ENCODE measurements at places on chromosomes 5 and 9.
A peak's percentile ranks its signal among the peaks of the same experiment; 100 is the strongest.

DNA sequence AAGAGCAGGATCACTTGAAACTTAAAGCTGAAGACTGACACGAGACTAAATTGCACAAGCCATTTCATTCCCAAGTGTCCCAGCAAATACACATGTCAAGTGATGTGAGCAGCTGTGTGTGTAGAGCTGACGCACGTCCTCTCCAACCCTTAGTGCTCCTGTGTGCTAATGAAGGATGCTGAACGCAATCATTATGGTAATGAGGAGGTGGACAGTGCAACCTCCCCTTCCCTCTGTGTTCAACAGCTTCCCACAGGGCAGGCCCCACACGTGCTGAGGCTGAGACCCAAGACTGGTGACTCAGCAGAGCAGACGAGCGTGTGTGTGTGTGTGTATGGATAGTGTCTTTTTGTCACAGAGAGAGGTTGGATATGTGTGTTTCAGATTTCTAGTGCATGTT lies 702.1 kb downstream of the SEMA5A start:
- DNase-seq = peak; percentile 96

DNA sequence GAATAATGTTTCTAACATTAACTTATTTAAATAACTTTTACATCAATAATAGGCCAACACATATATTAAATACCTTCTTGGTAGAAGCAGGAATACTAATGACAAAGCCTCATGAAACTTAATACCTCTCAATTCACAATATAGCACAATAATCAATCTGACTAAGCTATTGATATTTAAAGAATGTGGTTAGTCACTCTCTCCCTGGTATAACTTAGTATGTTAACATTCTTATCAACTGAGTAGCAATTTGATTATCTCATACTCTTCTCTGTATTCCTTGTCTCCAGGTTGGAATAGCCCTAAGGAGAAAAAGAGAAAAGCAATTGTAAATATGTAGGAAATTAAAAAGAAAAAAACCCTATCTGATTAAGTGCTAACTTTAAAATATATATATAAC lies 4.9 kb upstream of the PGGT1B start:
- DNase-seq = peak; percentile 32

DNA sequence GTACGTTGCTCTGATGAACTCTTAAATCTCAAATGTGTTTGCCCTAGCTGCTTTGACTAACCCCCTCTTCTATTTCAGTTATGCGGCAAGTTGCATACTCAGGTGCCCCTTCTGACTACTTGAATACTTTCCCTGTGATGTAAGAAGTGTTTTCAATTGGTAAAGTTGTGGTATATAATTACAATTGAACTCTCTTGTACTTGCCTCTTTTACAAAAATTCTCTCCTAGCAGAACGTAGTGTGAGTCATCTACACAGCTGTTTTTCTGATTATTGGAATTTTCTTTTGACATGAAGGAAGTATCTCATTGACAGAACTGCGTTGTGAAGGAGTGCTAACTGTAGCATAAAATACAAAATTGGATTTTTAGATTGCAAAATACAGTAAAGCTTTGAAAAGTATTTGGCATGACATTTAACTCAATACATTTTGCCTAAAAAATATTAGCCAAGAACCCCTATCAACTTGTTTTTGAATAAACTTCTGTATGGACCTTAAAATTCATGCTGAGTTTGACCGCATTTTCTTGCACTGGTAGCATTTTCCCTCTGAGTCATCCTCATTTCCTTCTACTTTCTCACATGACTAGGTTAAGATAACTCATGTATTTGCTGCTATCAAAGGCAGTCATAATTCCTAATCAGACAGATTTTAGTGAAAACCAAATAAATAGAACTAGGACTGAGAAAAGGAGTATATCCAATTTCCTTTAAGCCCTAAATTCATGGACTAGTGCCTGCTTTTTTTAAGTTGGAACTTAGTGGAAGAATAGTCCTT lies 6.3 kb downstream of the CRHBP start:
- peak; percentile 66 for DNase-seq

- no peak for DNase-seq
Measured at GRCh38 chr5:147017191-147017590, 138.6 kb upstream of the PPP2R2B start.

DNA sequence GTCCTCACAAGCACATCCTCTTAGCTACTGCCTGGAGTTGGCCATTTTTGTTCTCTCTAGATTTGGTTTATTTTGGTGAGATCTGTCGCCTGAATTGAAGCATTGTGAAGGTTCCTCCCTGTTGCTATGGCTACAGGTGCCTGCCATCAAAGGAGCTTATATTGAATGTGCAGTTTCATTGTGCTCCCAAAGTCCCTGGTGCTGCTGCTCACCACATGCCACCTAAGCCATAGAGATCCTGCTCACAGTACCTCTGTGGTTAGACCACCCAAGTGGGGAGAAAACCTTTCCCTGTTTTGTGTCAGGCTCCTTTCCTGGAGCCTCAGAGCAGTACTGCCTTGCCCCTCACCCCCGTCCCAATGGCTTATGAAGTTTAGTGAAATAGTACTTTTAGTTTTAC lies 383.4 kb downstream of the TMEM38B start:
- DNase-seq = no peak

DNA sequence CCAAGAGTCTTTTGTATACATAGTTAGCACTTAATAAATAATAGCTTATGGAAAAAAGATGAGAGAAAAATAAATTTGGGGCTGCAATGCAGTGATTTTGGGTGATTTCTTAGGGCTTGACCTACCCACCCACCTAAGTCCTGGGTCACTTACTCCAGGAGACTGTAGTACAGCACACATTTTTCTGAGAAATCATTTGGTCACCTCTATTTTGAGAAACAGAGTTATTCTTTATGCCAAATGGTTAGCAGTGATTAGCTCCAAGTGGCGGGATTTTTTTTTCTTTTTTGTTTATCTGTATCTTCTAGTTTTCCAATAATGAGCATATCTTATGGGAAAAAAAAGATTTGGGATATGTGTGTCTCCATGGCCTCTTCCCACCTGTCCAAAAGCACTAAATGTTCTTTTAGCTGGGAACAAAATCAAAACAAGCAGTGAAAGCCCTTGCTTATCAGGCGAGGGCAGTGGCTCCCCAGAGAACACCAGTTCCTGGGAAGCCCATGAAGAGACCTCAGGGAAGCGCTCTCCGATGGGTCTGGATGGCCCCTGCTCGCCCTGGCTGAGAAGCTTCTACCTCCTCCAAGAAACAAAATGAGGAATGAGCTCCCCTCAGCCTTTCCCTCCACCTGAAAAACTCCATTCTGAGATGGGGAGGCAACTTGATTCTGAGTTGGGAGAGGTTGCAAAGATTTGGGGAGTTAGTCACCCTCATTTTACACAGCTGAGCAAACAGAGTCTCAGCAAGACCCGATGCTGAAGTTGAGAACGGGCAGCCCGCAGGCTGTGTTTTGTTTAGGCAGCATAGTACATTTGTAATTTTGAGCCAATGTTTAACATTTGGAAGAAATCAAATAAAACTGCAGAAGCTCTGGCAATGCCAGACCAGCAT lies 69.9 kb downstream of the CYFIP2 start:
- DNase-seq = peak; percentile 93

DNA sequence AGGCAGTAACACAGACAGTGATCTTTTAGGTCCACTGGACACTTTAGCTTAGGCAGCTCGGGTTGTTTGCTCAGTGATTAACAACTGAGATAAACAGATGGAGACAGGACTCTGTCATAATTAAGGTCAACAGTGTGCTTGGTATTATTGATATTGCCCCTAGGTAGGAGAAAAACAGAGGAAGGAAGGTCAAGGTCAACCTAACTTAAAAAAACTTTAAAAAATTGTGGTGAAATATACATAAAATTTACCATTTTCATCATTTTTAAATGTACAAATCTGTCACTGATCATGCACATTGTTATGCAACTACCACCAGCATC lies 2.1 kb upstream of the HSPA4 start:
- no peak for DNase-seq

DNA sequence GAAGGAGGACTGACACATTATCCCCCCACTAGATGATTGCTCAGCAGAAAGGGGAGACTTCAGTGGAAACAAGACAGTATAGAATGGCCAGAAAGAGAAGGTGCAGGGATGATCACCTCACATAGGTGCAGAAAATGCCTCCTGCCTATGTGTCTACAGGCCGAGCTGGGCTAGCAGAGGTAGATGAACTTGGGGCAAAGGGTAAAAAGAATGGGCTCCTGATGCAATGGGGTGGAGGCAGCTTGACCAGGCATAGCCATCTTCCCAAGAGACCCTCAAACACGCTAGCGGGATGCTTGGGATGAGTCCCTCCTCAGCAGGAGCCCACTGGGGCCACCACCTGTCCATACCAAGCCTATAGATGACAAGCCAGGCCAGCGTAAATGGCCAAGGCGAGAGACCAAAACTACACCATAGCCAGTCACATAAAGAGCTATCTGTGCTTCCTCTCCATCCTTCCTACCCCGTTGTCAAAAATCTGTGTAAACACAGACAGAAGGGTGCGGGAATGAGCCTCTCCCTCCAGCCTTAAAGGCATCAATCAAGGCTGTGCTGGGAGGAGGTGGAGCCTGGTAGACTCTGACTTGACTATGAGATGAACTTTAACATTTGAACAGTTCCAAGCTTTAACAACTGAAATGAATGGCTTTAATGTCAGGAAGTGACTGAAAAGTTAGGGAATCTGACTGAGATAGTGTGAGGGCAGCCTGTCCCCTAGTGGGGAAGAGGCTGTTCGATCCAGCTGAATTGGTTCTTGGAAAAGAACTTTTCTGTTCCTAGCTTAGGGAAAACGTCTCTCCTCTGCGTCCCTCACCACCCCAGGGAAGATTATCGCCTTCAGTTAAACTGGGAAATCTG lies 10.4 kb downstream of the C9orf152 start:
- no peak for DNase-seq

DNA sequence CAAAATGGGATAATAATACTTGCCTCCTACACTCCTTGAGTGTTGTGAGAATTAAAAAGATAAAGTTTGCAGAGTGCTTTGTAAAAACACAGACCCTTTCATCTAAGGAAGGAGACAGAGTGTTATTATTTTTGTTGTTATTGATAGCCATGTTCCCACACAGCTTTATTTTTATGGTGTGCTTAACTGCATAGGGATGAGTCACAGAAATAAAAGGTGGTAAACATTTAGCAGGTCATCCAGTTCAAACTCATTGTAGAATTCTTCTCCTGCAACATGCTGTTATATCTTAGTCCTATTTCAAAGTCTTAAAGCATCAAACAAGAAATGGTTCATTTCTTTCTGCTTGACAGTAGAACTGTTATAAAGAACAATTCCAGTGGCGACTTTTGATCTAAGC lies 367.5 kb upstream of the ACTBL2 start:
- DNase-seq = no peak

DNA sequence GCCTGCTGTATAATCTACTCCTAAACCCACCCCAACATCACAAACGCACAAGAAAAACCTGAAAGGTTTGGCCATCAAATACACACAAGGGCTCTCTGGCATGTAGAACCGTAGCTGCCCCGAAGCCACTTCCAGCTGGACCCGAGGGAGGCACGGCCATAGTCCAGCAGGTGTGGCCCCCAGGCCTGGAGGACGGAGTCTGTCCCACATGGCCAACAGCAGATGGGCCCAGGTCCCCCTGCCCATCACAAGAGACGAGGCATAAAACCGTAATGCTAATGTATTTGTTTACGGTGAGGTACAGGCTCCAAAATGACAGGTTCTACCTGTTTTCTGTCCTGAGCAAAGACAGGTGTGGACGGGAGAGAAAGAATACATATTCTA lies 234.2 kb downstream of the SYK start:
- DNase-seq = no peak

DNA sequence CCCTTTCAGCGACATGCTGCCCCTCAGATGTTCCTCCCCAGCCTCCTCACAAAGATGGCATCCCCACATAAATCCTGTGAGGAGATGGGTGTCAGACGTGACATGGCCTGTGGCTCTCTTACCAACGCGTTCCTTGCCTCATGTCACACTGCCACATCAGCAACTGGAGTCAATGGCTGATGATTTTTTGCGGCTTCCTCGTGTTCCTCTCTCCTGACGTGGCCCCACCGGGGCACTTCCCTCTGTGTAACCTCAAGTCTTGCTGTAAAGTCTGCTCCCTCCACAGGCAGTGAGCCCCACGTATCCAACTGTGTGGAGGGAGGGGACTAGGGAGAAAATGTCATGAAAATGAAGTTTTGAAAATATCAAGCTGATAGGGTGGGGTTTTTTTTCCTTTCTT lies 53.2 kb upstream of the SHISAL2B start:
- no peak for DNase-seq

DNA sequence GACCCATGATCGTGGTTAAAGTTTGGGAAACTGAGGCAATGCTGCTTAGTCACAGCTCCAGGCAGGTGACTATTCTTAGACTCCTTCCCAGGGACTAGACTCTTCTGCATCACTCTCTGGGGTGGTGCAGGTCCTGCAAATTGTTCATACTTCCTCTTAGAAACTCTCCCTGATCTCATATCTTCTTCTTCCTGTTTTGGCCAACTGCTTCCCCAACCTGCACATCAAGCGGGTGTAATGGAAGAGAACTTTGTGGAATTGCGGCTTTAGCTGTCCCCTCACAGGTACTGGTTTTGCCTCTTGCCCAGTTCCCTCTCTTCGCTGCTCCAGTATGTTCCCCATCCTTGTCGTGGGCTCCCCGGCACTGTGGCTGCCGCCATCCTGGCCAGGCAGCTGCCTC lies 111.5 kb upstream of the CTSL start:
- DNase-seq = no peak

GRCh38 chr9:119441338-119441737 lies 72.1 kb upstream of the BRINP1 start:
- DNase-seq = no peak

DNA sequence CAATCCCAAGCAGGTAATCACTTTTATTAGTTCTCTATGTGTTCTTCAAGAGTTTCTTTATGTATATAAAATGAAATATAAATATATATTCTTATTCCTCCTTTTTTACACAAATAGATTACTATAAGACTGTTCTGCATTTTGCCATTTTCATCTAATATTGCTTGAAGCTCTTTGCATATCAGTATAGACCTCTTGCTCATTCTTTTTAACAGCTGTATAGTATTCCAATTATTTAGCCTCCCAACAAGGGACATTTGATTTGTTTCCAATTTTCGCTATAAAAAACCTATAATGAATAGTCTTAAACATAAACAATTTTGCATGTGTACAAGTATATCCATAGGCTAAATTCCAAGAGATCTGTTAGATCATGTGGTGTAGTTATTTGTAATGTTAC lies 25.2 kb downstream of the CETN3 start:
- DNase-seq = no peak

- DNase-seq = peak; percentile 57
Measured at GRCh38 chr5:122120957-122121356, 8.4 kb upstream of the ZNF474 start.

- no peak for DNase-seq
Measured at GRCh38 chr5:74638970-74639806, 1.3 kb downstream of the ENC1 start.
